ENCODE measurements at places on chromosomes 1 and 21.

DNA sequence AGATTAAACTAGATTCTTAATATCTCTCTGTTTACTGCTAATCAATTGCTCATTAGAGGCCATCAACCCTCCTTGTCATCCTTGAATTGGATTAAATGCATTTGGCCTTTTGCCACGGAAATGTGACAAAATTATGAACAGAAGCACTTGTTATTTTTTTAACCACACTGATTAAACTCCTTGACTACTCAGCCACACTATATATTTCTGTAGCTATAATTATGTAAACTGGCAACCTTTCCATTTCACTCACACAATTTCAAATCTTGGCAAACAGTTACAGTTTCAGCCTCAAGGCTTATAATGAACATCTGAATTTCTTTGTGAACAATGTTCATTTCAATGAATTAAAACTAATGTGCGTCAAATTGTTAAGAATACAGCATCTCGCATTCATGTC is 10.1 kb downstream of the ADAMTS5 start:
- DNase-seq: no peak

DNA sequence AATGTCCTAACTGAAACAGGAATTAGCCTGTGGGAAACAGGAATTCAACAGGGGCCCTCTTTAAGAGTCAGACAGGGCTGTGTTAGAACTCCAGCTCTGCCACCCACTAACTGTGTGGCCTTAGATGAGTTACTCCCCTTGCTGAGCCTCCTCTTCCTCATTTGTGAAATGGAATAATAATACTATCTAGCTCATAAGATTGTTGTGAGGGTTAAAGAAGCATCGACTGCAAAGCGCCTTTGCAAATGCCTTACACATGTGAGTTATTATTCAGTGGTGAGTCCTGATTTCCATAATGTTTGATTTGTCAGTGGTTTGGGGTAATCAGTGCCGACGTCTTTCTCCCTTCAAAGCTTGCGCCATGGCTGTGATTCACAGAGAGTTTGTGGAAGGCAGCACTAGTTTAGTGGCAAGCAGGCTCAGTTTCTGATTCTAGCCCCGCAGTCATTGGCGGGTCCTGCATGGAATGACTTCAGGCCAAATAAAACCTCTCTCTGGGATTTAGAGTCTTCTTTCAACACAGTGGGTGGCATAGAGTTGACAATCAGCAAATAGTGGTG is 388.5 kb downstream of the PLPP3 start:
- no peak for DNase-seq

GRCh38 chr1:98386675-98387440 is 274.7 kb upstream of the SNX7 start:
- no peak for DNase-seq

GRCh38 chr1:225750875-225751824 is 26.5 kb upstream of the SRP9 start:
- no peak for DNase-seq

GRCh38 chr1:102163799-102164198 is 167.1 kb upstream of the OLFM3 start:
- no peak for DNase-seq

GRCh38 chr1:190667914-190668313 is 190.2 kb upstream of the BRINP3 start:
- DNase-seq: no peak

DNA sequence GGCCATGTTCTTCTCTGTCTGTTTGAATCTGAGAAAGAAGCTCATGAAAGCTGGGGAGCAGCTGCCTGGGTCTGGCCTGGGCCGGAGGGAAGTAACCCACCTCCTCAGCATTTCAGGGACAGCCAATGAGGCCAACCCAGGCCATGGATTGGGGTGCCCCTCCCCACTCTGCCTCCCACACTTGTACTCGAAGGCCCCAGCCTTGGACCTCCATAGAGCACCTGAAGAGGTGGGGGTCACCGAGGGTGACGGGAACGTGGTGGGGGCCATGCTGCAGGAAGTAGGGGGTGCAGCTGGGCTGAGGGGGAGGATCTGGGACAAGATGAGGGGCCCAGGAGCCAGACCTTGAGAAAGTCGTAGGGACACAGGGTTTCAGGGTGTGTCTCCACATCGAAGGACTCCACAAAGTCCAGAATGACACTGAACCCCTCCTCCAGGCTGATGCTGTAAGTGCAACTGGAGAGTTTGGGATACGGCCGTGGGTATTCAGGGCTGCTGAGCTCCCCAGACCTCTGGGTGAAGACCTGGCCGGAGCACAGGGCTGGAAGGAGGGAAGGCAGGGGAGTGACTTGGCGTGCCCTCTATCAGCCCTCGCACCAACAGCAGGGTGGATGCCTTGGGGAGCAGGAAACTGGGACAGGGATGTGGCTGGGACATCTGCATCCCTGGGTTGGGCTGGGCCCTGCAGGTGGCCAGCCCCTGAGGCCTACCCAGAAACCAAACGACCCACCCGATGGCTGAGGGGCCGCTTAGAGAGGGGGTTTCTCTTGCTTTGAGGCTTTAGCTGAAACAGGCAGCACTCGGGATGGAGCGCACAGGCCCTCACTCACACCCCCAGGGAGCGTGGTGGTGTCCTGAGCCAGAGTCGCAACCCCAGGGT is 3.8 kb downstream of the MASP2 start:
- DNase-seq: no peak

DNA sequence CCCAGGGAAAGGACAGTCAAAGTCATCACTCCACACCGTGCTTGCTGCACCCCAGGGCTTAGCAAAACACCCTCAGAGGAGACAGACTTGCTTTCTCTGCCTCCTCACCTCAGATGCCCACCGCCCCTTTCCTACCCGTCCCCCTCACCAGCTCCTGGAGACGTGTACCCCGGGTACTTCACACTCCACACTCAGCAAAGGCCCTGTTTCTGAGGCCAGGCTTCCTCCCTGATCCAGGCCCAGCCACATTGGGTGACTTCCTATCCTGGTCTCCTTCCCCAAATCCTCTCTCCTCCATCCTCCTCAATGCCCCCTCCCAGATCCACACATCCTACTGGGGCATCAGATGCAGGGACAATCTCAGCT is 116.7 kb downstream of the DMRTB1 start:
- no peak for DNase-seq

GRCh38 chr1:7781501-7781900 is 2.6 kb upstream of the PER3 start:
- no peak for DNase-seq

DNA sequence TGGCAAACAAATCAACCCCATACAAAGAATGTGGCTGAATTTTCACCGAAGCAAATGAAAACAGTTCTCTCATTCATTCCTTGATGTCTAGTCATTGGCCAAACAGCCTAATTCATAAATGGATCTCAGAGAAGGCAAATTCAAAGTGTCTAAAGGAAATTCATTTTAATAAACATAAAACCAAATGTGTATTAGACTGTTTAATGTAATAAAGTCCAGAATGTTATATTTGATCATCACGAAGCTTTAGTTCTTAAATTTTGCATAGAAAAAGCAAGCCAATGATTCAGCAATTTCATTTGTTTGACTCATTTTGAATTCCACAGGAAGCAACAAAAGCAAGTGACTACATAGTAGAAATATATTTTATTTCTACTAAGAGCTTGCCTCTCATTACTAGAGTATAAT is 379.2 kb upstream of the ADAMTS5 start:
- DNase-seq: no peak

- no peak for DNase-seq
These were observed 156.3 kb downstream of the DHRS3 start for GRCh38 chr1:12461754-12462153.

GRCh38 chr1:27528818-27529703 is 39.1 kb upstream of the WASF2 start:
- DNase-seq: no peak

DNA sequence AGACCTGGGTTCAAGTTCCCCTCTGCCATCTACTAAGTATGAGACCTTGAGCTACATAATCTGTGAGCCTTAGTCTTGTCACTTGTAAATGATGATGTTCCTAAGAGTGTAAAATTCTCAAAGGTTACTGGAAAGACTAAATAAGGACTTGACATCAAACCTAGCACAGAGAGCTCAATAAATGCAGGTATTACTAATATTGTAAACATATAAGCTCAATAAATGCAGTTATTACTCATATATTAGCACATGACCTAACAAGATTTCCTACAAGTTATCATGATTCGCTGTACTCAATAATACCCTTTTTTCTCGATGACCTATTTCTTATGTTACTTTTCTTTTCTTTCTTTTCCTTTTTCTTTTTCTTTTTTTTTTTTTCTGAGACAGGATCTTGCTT is 174.9 kb downstream of the ZNF281 start:
- no peak for DNase-seq

- DNase-seq: no peak
These were observed 221.9 kb downstream of the ATG4C start for GRCh38 chr1:63005812-63006211.

DNA sequence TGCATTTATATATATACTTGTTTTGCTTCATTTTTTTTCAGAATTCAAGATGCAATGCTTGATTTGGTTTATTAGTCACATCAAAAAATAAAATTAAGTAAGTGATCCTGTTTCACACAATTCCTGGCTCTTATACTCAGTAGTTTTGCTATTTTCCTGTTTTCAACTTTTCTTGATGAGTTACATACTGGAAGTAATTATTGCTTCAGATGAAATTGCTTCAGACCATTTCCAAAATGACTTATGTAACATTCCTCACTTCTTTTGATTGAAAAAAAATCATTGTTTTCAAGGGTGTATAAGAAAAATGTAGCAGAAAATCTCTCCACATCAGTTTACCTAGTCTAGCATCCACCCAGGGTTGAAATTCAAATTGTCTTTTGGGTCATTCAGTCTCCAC is 65.0 kb downstream of the RGS2 start:
- DNase-seq: no peak

DNA sequence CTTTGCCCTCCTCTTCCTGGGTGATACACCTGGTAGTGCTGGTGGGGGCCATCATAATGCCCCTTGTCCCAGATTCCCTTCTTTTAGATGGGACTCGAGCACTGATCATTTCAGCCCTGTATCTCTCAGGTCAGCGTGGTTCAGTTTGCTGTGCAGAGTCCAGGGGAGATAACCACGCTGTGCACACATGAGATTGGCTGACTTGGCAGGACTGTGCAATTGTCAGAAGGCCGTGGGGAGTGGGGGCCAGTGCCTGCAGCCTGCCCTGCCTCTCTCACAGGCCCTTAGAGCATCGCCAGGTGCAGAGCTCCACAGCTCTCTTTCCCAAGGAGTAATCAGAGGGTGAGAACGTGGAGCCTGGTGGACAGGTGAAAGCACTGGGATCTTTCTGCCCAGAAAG is 15.2 kb downstream of the EPHX1 start:
- DNase-seq: no peak

DNA sequence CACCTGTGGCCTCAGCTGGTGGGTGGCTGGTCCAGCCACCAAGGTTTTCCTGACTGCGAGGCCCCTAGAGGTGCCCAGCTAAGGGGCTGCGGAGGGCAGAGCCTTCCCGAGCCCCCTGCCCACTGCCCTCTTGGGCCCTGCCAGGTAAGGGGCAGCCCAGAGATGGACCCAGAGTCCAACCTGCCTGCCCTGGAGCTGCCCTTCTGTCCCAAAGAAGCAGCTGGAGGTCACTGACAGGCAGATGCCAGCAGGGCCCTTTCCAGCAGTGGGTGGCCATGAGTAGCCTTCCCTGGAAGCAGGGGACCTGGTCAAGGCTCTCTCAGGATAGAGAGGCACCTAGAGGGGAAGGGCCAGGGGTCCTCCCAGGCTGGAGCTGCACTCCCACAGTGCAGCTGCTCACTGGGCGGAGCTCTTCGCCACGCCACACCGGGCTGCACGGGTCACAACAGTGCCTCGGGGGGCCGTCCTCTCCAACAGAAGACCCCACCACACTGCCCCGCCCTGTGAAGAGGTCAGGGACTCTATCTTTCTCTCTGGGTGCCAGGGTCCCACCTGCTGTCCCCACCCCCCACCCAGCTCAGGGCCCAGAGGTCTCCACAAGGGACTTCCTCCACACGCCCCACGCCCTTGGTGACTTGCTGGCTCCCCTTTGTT is 10.9 kb upstream of the GNB1 start:
- no peak for DNase-seq

GRCh38 chr1:14875524-14876509 is 277.3 kb downstream of the KAZN start:
- DNase-seq: no peak

DNA sequence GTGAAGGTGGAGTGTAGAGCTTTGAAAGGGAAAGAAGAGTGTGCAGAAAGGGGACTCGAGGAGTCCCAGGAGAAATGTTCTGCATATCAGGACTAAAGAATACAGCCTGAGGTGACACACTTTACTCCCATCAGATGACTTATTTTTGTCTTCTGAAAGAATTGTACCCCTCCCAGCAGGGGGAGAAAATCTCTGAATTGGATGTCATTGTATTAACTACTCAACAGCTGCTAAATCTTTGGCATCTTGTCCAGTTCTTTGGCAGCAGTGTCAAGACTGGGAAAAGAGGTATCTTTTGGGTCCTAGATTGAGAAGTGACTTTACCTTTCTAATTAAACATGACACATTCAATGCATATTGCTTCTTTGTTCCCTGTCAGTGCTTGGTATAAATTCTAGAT is 18.9 kb downstream of the UBE4B start:
- DNase-seq: no peak

DNA sequence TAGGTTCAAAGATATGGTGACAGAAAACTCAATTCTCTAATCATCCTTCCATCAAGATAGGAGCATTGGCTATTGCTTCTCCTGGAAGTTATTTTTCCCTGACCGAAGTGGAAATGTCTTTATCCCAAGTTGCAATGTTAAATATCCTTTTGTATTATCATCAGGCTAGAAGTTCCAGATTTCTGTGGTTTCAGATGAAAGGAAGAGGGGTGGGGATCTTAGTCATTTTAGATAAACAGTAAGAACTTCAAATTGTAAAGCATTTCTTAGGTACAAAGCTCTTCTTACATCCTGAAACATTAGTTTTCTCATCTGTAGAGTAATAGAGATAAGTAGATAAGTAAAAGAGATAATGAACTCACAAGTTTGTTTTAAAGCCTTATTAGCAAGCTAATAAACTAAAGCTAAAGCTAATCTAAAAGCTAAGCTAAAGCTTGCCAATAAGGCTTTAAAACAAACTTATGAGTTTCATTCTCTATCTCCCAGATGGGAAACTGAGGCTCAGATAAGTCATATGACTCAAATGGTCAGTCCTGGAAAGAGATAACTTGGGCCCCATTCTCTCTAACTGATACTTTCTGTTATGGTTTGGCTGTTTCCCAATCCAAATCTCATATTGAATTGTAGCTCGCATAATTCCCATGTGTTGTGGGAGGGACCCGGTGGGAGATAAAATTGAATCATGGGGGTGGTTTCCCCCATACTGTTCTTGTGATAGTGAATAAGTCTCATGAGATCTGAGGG is 99.2 kb upstream of the KCNK2 start:
- no peak for DNase-seq

Measured in activated CD8-positive, alpha-beta memory T cell treated with anti-CD3 and anti-CD28 coated beads for 1 hour (primary cell).